ENCODE measurements at places on chromosomes 13 and 19.

DNA sequence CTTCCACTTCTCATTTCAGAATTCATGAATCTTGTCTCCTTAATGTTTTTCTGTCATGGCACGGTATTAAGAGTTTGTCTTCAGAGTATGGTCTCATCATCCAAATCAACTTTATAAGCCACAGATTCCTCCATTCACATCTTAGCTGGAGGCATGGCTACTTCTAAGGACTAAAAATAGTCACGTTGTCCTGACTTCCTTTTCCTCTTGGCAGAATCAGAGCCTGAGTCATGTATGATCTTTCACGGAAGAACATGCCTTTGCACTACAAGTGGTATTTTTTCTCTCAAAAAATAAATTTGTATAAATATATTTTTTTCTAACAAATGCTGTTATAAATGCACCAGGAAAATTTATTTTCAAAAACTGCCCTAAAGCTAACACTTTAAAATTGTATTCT lies 71.4 kb downstream of the ALOX5AP start:
- no peak for DNase-seq

GRCh38 chr19:17306285-17306714 lies 628 bp downstream of the MRPL34 start:
- DNase-seq, result no peak

- DNase-seq, result no peak
Measured at GRCh38 chr13:84821261-84821660, 939.0 kb upstream of the SLITRK1 start.

DNA sequence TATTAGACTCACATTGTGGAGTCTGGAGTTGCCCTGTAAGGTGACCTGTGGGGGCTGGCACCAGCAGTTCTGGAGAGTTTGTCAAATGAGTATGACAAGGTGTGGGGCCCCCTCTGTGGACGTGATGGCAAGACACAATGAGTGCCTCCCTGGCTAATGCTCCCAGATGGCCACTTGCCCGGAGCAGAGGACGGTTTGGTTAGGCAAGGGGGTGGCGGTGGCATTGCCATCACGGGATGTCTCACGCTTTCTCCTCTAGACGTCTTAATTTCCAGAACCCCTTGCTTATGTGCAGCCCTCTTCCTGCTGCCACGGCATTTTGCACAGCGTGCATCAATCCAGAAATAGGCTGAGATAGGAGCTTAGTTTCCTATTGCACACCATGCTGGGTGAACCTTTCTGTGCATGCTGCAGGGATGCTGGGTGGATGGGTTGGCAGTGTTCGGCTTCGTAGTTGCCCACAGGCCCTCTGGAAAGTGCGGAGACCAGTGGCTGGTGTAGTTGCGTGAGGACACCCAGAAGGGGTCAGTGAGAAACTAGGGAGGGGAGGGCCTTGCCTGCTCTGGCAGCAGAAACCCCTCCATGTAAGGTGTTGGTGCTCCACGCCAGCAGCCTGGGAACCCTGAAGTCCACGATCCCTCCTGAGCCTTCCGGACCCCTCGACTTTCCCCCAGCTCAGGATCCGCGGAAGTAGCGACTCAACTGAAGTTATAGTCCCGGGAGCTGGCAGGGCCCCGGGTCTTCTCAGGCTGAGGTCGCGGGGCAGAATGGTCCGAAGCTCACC lies 18.1 kb upstream of the LRP3 start:
- DNase-seq, result peak; percentile 38

DNA sequence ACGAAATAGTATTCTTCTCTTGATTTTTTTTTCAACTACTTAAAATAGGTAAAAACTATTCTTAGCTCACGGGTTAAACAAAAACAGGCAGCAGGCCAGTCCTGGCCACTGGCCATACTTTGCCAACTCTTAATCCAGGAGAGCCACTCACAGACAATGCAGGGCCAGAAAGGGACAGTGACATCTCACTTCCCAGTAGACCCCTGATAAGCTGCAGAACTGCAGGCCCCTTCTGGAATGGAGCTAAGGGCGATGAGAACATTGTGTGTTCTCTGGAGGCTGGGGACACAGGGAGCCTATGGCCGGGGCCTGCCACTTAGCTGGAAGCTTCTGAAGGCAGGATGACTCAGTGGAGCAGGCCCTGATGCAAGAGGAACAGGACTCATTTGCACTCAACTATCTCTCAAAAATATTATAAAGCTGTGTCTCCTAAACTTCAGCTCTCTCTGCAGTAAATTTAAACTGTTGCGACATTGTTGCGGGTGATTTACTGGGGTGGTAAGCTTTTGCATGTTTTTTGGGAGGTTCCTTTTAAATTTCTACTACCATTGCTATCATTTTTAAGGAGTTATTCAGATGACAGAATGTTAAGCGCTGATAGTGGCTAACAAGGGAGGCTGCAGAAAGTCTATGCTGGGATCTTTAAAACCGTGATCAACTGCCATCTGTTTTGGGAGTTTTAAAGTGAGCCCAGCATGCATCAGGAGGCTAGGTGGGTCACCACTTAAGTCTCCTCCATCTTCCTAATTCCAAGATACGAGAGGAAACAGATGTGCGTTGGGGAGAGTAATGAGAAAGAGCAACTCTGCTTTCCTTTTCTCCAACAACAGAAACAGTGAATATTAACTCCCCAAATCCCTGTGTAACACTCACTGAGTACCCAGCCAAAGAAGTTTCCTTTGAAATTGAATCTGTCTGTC lies 33.2 kb upstream of the KATNAL1 start:
- DNase-seq, result no peak

DNA sequence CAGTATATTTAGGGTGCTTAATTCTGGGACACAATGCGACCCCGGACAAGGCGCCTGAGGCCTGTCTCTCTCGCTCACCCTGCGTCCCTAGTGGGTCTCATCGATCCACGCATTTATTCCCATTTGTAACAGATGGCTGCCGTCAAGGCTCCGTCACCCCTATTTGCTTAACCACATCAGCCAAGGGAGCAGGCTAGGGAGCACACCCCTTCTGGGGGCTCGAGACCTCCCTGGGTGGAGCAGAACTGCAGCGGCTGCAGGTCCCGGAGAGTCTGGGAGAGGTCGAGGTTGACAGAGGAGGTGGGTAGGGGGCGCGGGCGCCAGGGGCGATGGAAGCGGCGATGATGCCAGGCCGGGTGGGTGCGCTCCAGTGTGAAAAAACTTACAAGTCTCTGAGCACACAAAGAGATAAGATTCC lies 507 bp downstream of the ALG5 start:
- DNase-seq, result peak; percentile 29

- DNase-seq, result no peak
Measured at GRCh38 chr13:99854366-99854765, 117.2 kb downstream of the ZIC5 start.

DNA sequence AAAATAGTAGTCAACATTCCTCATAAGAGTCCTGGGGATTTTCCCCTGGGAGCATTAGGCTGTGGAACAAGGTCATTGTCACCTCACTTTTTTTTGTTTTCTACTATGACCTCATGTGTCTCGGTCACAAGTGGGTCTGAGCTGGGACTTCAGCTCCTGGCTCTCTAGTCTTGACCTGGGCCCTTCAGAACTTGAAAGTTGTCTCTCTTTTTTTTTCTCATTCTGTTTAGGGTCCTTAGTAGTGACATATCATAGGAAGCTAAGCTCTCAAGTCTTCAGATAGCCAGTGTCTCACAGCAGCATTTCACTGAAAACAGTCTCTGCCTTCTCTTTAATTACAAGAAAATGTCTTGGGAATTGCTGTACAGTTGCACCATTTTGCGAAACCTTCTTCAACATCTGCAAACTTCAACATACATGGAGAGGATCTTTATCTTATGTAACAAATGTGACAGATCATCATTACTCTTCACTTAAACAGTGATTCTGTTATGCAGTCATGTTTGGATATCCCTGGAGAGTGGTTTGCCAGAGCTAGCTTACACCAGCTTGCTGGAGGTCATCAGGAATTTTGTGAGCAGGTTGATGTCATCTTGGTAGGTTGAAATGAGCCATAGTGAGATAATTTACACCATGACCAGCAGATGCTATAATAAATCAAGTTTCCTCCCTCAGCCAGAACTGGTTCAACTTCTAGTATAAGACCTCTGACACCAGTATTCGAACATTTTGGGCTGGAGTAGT lies 131.5 kb downstream of the GPC5 start:
- no peak for DNase-seq

DNA sequence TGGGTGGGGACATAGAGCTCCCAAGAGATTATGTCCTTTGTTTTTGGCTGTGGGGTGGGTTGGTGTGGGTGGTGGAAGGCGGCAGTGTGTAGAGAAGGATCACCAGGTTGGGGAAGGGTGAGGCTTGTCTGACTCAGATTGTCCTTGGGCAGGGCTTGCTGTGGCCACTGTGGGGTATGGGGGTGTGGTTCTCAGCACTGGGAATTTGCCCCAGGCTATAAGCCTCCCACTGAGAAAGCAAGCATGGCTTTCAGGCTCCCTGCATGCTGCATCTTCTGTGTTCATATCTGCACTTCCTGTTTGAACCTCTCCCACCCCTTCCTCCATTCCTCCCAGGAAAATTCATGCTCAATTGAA lies 34.9 kb downstream of the DNAJC15 start:
- peak; percentile 44 for DNase-seq

DNA sequence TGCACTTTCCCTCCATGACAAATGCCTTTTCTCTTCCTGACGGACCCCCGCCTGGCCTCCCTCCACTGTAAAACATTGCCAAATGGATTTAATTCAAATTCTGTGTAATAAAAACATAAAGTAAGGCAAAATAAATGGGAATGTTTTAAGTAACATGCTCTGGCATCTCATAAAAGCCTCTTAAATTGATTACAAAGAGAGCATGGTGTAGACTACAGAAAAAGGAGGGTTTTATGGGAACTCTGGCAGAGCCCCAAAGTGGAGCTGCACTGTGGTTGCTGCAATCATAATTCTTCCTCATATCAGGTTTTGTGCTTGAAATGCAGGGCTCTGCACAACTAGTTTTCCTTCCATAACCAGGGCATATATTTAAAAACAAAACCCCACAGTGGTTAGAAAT lies 44.3 kb upstream of the SIAH3 start:
- no peak for DNase-seq

- no peak for DNase-seq
Measured at GRCh38 chr19:18150776-18151624, 2.0 kb upstream of the PIK3R2 start.

DNA sequence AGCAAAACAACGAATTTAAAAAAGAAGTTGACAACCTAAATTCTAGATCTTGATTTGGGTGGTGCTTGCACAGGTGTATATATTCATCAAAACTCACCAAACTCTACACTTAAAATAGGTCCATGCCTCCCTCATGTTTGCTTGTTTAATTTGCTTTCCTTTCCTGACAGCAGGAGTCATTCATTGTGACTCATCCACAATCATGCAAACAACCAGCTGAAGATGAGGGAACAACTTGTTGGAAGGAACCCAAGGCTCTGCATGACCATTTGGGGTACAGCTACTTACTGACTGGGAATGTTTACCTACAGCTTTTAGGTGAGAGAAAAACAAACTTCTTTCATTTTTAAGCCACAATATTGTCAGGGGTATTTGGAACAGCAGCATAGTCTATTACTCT lies 96.6 kb downstream of the RXFP2 start:
- no peak for DNase-seq

GRCh38 chr13:56670563-56670962 lies 470.2 kb upstream of the PRR20A start:
- no peak for DNase-seq

DNA sequence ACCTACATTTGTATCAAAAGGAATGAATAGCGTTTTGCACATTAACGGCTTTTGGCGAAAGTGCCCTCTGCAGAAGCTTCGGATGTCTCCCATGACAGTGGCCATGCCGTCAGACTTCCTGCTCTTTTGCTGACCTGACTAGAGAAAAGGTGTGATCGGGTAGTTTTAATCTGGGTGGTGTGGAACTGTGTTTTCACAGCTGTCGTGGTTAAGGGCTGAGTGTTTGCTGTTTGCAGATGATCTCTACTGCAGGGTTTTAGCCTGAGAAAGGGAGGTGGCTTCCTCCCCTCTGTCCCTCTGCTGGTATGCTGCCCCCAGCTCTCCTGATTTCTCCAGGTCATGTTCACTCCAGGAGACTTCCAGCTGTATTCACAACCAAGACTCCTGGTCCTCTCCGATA lies 22.4 kb downstream of the ZNF71 start:
- no peak for DNase-seq

GRCh38 chr19:58474291-58474996 lies 1.7 kb upstream of the ZNF446 start:
- DNase-seq, result no peak

DNA sequence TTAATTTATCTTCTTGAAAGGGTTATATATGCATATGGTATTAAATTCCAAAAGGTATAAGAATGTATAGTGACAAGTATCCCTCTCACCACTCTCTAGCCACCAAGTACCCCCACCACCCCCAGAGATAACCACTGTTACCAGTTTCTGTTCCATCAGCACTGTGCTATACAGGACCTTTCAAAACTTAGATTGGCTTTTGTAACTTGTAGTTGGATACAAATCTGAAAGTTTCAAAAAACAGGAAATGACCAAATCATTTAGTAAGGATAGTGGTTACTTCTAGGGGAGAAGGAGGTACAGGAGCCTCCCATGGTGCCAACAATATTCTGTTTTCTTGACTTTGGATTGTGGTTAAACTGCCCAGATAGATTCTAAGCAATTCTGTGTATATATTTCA lies 56.7 kb downstream of the AKAP11 start:
- DNase-seq, result no peak

DNA sequence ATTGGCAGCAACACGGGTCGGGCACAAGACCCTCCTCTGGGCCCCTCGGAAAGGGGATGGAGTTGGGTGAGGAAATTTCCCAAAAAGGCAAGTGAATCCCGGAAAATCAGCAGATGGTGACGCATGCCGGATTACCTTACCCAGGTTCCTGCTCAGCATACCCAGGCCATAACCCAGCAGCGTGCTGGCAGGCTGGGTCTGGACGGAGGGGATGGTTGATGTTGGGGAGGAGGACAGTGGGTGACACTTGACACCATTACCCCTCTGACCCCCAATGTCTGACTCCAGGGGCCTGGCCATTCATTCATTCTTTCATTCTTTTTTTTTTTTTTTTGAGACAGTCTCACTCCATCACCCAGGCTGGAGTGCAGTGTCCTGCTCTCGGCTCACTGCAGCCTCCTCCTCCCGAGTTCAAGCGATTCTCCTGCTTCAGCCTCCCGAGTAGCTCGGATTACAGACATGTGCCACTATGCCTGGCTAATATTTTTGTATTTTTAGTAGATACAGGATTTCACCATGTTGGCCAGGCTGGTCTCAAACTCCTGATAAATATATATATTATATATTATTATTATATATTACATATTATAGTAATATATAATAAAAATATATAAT lies 799 bp downstream of the PVR start:
- DNase-seq, result peak; percentile 18

DNA sequence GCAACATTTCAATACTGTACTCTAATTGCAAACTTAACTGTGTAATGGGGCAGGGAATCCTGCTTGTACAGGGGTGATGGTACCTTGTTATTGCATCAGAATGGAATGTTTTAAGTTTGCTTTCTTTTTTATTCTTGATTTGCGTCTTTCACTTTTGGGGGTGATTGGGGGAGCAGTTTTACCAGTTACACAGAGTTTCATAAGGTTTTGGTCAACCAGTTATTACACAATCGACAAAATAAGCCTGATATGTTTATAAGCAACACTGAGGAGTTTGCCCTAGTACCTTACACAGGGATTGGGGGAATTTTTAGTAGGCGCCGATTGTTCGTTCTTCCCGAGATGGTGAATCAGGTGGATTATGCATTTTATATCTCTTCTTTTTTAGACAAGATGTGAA lies 2.7 kb downstream of the KLF5 start:
- no peak for DNase-seq

- no peak for DNase-seq
Measured at GRCh38 chr19:17393002-17393401, 994 bp downstream of the CCDC194 start.
